ENCODE measurements at places on chromosomes 2 and 18.

- DNase-seq = no peak
These were observed 175.6 kb downstream of the ARL6IP6 start for GRCh38 chr2:152894051-152894450.

- DNase-seq = no peak
These were observed 134.9 kb downstream of the ZAP70 start for GRCh38 chr2:97848306-97848705.

- no peak for DNase-seq
These were observed 50.4 kb upstream of the CTIF start for GRCh38 chr18:48488388-48488850.

- no peak for DNase-seq
These were observed 1002.4 kb upstream of the KLHL29 start for GRCh38 chr2:22382479-22383169.

DNA sequence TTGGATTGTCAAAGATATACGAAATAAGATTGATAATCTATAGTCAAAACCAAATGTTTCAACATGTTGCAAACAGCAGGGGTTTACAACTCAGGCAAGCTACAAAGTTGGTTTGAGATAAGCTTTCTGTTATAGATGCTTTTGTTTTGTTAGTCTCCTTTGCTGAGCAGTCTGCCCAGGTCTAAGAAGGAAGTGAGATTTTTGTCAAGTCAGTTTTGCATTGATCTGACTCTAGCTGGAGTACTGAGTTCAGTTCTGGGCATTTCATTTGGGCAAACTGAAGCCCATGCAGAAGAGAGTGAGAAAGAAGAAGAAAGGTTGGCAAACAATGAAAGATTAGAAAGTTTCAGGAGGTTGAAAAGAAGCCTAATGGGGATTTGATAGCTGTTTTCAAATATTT is 983.0 kb upstream of the SLC39A10 start:
- no peak for DNase-seq

DNA sequence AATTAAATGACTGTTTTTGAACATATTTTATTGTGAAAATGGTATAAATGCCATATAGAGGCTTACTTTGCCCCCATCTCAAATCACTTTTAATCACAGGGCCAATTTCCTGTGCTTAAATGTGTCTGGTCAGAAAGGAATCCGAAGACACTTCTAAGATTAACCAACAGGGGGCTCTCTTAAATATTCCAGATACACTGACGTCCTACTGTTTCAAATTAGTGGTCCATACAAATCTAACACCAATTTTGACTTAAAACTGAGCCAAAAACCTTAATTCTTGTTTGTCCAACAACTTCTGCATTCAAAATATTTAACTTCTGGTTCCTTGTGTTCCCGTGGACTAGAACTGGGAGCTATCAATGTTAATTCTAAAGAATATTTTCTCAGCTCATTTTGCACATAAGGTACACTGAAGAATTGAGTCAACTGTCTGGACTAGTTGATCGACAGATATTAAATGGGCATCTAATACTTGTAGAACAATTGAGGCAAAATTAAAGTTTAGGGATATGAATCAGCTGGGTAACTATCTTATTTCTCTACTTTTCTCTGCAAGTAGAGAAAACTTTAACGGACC is 557.5 kb downstream of the ARHGAP15 start:
- DNase-seq = no peak

- no peak for DNase-seq
These were observed 156.0 kb downstream of the TFCP2L1 start for GRCh38 chr2:121128741-121129659.
